PC-3 (cell line): ENCODE measurements at places on chromosomes 11 and 22. TPM values are rescaled to one million over a fixed set of nuclear protein-coding genes. Genes with fewer than 3 reads are reported as not detected.

GRCh38 chr11:88814076-88814475 lies 251.7 kb downstream of the GRM5 start:
- DNase-seq: no peak

- no peak for DNase-seq
Observed at GRCh38 chr11:64763526-64764039, 3.8 kb upstream of the PYGM start.

DNA sequence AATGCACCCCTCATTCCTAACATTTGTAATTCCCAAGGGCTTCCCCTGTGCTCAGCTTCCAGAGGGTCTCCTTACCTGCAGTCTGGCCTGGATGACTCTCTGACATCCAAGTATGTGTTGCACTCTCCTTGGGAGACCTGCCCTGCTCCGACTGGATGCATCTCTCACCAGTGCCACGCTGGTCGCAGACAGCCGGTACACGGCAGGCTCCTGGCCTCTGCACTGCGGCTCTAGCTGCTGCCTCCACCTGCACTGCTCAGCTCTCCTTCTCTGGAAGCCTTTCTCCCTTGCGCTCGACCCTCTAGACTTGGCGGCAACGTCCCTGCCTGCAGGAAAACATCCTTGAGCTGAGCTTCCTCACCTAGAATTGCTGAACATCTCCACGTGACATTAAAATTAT lies 685.9 kb downstream of the BRD1 start:
- DNase-seq: no peak

- DNase-seq: peak; percentile 70
Observed at GRCh38 chr11:7964873-7965272, 374 bp downstream of the NLRP10 start.

DNA sequence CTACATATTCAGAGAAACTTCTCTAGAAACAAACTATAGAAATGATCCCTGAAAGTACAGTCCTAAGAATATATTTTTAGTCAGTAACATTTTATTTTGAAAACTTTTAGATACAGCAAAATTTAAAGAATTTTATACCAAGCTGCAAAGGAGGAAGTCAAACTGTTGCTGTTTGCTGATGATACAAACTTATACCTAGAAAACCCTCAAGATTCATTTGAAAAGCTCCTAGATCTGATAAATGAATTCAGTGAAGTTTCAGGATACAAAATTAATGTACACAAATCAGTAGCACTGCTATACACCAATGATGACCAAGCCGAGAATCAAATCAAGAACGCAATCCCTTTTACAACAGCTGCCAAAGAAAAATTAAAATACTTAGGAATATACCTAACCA lies 10.1 kb downstream of the ZBTB44 start:
- no peak for DNase-seq

DNA sequence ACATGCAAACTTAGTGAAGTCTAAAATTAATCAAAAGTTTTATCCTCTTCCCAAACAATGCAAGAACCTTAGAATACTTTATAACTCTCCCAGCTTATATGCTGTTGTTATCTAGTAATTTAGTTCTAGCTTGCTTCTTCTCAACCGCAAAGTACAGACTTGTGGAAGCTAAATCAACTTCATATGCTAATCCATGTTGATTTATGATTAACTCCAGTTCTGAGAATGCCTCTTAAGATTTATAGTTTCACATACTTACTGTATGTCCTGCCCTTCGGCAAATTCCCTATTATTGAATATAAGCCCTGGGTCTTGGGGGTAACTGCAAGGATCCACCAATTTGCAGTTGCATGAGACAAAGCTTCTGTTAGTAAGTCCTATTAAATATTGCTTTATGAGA lies 17.6 kb upstream of the SLC35F2 start:
- DNase-seq: no peak

- no peak for DNase-seq
Observed at GRCh38 chr11:118819334-118820024, 28.5 kb upstream of the DDX6 start.

DNA sequence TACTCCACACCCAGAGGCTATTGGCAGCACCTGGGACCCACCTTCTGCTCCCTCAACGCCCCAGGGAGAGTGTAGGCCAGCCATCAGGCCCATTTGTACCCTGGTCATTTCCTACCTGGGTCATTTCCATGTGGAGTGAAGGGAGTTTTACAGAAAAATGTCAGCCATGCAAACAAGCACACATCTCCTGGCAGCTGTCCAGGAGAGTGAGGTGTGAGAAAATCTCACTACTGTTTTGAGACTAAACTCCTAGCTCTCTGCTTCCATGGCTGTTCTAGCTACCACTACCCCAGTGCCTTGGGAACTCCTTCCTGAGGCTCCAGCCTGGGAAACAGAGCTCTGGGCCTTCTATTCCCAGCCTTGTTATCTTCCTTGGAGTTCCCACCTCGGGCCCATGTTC lies 2.8 kb upstream of the TMPRSS13 start:
- no peak for DNase-seq

- DNase-seq: no peak
Observed at GRCh38 chr22:46077669-46078099, 72.6 kb upstream of the PPARA start.

DNA sequence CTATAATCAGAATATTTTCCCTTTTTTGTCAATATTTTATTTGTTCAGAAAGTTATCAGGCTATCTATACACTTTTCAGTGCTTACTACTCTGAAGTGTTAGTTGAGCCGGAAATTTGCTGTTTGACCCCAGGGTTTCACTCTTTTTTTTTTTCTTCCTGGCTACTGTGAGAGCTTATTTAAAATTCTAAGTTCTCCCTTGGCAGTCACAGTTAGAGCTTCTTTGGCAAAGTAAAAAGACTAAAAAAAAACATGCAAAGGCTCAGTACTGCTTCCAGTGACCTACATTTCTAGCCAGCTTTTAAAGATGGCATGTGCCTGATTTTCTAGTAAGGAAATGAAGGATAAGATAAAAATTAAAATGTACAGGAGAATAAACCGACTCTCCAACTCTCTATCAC lies 48.4 kb downstream of the ELP4 start:
- no peak for DNase-seq

- no peak for DNase-seq
Observed at GRCh38 chr11:10289765-10290380, 4.1 kb downstream of the SBF2 start.

- DNase-seq: no peak
Observed at GRCh38 chr22:29816539-29816938, 21.5 kb downstream of the ASCC2 start.

DNA sequence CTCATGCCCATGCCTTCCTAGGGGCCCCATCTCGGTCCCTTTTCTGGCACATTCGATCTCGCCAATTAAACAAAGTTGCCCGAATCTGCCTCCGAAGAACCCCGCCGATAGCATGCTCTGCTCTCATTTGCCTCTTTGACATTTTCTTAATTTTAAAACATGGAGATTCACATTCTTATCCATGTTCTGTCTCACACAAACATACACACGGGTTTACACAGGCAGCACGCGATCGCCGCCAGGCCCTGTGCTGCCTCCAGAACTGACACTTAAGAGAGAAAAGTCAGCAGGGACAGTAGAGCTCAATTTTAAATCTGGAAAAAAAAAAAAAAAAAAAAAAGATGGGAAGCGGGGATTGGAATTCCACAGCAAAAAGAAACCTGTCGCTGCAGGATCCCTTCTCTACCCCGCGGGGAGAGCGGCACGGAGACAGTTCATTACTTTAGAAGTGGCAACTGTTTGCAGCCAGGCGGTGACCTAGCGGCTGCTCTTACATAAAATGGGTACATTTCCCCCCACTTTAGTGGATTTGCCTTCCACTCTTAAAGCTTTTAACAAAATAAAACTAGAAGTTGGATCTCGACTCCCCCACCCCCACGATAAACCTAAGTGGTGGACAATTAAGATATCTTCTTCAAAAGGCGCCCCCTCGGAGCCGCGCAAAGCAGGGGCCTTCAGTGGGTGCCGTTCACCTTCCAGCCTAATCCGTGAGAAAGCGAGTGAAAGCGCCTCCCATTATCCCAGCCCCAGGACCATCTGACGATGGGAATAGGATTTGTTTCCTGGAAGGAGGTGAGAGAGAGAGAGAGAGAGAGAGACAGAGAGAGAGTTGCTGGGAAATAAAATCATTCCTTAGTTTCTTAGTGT lies 13.7 kb downstream of the PAX6 start:
- DNase-seq: no peak

DNA sequence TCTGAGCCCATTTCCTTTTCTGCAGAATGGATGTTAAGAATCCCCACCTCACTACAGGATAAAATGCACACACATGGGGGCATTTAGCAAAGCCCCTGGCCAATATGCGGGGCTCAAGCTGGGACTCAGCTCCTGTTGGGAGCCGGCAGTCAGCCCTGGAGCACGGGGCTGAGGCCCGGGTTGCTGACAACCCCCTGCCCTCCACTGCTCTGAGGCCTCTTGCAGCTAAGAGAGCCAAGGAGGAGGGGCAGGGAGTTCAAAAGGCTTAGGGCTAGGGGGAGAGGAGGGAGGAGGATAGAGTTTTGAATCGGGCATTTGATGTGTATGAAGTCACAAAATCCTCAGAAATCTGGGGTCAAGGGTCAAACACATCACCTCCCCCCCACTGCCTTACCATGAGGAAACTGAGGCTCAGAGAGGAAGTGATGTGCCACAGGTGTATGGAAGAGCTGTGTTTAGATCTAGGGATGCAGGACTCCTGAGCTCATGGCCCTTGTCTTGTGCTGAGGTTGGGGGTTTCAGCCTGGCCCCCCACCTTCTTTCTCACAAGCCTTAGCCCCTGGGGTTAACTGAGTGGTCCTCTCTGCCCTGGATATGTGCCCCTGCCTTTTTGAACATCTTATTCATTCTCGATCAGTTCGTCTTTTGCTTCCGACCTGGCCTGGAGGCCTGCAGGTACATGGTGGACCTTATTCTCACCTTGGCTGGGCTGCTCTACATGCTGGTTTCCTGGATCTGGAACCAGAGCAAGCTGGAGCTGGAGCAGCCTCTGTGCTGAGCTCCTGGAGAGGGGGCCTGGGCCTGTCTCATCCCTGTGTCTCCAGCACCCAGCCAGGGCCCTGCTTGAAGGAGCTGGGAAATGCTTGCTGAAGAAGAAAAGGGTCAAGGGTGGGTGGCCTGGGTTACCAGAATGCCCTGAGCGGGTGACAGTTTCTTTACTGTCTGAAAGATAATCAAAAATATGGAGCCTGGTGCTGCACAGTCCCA lies 80.3 kb downstream of the LRRC32 start:
- no peak for DNase-seq

- DNase-seq: no peak
Observed at GRCh38 chr11:133004369-133004768, 527.9 kb downstream of the OPCML start.

DNA sequence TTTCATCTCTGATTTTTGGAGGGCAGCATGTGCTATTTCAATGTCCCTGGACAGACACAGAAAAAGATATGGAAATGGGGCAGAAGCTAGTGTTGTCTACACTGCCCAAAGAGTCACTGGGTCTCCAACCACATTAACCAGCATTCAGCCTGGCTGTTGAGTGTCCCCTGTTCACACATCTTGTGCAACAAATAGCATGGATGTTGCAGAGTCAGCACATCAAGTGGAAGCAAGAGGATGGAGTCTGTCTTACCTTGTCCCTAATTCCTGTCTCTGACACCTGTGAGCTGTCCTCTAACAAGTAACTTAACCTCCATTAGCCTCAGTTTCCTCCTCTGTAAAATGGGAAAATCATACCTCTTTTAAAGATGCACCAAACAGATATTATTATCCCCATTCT lies 60.2 kb downstream of the RCN1 start:
- DNase-seq: no peak

DNA sequence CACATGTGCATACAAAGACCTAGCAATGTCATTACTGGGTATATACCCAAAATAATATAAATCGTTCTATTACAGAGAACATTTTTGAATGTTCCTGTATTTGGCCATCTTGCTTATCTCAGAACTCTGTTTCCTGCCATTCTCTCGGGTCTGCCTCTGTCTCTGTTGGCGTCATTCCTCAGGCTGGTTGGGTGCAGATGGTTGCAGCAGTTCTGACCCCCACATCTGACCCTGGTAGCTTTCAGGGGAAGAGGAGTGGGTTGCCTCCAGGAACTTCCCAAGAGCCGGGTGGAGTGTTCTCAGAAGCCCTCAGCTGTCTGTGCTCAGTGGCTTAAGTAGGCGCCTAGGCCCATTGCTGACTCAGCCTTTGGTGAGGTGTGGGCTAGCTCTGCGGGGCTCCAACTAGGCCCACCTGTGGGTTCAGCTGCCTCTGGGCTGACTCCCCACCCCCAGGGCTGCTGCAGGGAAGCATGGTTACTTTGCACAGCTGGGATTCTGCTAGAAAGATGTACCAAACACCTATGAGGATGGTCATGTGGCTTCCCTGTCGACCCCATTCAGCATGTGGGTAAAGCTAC lies 114.0 kb downstream of the TBC1D22A start:
- no peak for DNase-seq

DNA sequence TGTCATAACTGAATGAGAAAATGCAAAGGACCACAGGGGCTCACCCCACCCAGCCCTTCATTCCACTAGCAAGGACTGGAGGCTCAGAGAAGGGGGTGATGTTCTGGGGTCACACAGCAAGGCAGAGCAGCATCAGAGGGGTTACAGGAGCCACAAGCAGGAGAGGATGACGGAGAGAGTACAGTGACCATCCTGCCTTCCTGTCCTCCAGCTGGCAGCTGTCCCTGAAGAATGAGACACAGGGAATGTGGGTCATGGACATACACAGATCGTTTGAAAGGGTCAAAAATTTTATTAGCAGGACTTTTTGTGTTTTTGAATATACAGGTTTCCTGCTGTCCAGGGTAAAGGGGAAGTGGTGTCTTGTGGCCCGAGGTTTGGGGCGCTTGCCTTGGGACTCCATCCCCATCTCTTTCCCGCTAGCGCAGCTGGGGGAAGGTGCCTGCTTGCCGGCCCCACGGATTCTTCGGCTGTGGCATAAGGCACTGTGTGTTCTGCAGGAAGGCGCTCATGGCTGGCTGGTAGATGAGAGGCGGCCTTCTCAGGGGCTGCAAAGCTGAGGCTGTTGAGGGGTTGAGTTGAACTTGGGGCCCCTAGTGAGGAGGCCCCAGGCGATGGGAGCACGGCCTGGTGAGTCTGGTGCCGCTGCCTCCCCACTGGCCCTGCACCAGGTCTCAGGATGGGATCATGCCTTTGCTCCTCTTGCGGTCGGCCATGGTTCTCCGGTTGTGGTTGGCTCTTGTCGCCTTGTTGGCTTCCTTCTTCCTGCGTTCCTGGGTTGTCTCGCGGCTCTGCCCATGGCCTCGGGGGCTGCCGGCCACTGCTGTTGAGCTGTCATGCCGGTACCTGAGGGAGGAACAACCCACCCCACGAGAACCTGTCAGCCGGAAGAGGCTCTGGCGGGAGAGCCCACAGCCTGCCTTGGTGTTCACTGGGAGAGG lies 21.4 kb downstream of the UQCR10 start:
- no peak for DNase-seq

- no peak for DNase-seq
Observed at GRCh38 chr11:30984442-30984816, 385.1 kb downstream of the DCDC1 start.

GRCh38 chr22:38873469-38874411 lies 1.7 kb upstream of the CBX6 start:
- peak; percentile 67 for DNase-seq

Gene EIF4G2
- 999 and 1,007 TPM in 2 replicates for total RNA-seq

Gene MRPL49
- total RNA-seq: 163 and 183 TPM in 2 replicates

Gene GSC2
- not detected in 2 replicates for total RNA-seq

Gene C11orf86
- not detected in 2 replicates for total RNA-seq

Gene CLDN5
- total RNA-seq: 0.47 TPM in 1 of 2 replicates, not detected in the other

Gene CNGA4
- total RNA-seq: 0.51 TPM in 1 of 2 replicates, not detected in the other

Gene TRIM48
- not detected in 2 replicates for total RNA-seq

Gene CELSR1
- total RNA-seq: 14.2 and 19.3 TPM in 2 replicates

Gene MDK
- total RNA-seq: 184 and 232 TPM in 2 replicates

Gene LGR4
- total RNA-seq: 13.5 and 14.5 TPM in 2 replicates
